Left renal pelvis (tissue), 4 donors: ENCODE measurements at places on chromosomes 1 and 21. TPM values are rescaled to one million over a fixed set of nuclear protein-coding genes. Genes with fewer than 3 reads are reported as not detected.

The TCHHL1 gene
- not detected for polyA plus RNA-seq

DNA sequence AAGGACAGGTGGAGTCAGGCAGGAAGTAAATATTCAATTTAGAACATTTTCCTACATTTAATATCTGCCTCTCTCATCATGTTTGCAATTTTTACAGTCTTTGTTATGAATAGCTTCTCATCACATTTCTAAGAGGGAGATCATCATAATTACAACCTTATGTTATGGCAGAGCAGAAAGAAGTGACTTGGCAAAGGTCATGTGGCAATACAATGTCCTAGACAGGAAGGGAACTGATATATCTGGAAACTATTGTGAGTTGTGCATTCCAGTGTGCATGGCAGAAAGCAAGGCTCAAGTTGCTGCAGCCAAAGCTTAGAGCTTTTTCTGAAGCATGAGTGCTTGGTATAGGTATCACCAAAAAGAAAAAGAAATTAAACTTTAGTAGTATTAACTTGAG, 43.8 kb upstream of the PRRX1 start:
- no peak for DNase-seq

DNA sequence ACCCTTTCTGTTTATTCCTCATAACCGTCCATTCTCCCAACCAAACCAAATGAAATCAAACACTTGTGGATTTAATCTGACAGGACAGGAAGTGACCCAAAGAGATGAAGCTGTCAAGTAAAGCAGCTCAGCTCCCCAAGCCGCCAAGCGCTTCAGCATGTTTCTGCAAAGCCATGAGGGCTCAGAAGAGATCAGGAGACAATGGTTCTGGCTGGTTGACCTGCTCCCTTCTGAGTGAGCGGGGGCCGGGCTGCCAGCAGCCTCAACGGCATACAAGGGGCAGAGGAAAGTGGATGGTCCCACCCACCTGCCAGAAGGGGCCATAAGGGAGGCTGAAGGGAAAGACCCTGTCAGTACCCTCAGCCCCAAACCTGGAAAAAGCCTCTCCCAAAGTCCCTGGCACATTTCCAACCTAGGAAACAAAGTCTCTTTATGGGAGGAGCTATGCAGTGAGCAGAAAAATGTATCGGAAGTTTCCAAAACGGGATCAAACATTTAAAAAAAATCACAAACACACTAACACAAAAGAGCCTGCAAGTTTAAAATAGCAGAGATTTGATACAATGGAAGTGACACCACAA, 45.4 kb downstream of the SLC45A1 start:
- DNase-seq, result no peak

DNA sequence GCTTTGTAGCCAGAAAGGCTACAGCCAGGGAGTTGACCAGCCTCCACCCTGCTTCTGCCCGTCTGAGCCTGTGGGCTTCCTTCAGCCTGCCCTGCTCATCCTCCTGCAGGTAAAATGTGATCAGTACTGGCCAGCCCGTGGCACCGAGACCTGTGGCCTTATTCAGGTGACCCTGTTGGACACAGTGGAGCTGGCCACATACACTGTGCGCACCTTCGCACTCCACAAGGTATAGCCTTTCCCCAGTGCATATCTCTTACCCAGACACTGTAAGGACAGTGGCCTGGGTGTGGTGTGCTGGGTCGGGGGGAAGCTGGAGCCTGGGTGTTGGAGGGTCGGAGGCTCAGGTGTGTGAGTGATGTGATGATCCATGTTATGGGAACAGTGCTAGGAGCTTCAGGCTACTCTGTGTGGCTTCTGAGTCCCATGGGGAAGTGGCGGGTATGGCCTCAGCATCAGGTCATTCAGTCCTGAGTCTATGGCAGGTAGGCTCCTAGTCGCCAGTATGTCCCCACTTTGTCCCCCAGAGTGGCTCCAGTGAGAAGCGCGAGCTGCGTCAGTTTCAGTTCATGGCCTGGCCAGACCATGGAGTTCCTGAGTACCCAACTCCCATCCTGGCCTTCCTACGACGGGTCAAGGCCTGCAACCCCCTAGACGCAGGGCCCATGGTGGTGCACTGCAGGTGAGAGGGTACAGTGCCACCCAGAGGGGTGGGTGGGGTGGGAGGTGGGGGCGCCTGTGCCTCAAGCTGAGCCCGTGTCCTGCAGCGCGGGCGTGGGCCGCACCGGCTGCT, 31.2 kb upstream of the KDM4A start:
- DNase-seq, result no peak

DNA sequence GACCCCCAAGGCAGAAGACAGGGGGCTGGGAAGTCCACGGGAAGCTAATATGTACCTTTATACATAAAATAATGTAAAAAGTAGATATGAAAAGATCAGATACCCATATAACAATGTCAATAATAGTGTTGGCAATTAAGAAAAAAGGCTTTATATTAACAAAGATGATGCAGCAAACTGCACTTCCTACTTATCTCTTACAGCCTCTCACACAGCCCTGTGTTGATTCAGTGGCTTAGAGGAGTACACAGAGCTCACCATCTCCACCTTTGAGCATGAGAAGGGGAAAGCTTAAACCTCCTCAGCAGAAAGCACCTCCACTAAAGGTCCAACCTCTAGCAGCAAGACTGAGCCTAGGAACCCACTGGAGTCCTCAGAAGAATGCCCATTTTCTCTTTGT, 7.2 kb upstream of the VSIG8 start:
- no peak for DNase-seq

GRCh38 chr1:232594768-232595698, 34.9 kb downstream of the SIPA1L2 start:
- DNase-seq, result no peak

GRCh38 chr1:167517535-167518330, 596 bp downstream of the CD247 start:
- no peak for DNase-seq

GRCh38 chr1:234408757-234409156, 35.5 kb downstream of the COA6 start:
- no peak for DNase-seq

DNA sequence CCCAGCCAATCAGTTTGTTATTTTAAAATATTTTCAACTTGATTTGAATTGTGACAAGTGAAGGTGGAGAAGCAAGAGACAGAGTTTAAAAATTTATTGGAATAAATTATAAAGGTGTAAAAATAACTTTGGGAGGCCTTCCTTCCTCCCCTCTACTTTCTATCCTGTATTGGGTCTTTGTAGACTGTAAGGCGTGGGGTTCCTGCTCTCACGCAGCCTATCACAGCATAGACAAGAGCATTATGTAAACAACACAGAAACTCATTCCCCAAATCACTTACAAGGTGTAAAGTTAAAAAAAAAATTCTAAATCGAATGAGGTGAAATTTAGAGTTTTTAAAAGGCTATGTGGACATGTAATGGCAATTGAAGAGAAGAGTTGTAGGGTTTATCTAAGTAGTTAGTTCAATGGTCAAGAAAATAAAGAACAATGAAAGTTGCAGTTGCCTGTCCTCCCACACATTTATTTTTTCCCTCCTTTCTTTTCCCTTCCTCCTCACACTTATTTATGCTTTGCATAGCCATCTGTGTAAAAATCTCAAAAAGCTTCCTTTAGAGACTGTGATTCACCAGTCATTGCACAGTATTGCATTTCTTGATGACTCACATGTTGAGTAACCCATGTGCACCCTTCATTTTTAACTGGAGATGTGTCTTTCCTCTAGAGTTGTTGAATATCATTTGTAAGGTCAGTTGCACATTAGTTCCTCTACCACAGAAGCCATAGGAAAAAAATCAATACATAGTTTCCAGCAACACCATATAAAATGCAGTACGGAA, 242.2 kb downstream of the PTPRC start:
- DNase-seq, result no peak
